ENCODE measurements at places on chromosomes 5 and 9. TPM values are rescaled to one million over a fixed set of nuclear protein-coding genes. Genes with fewer than 3 reads are reported as not detected.

- H3K4me3 ChIP-seq: no peak overlapping the region
- H3K4me1 ChIP-seq: no peaks in the 10 kb centered on the region
- no peaks in the 10 kb centered on the region for H3K27me3 ChIP-seq
- no peaks in the 10 kb centered on the region for H3K36me3 ChIP-seq
Measured at GRCh38 chr9:104895572-104895971, 32.4 kb downstream of the ABCA1 start.

Gene PIP5K1B
- 1.3 TPM for total RNA-seq

Gene MARCHF11
- not detected for total RNA-seq

GRCh38 chr5:79931409-79931808, 59.7 kb downstream of the MTX3 start:
- no peaks in the 10 kb centered on the region for H3K4me1 ChIP-seq
- no peak for DNase-seq
- no peaks in the 10 kb centered on the region for H3K36me3 ChIP-seq
- H3K27ac ChIP-seq: no peak overlapping the region
- H3K27me3 ChIP-seq: no peaks in the 10 kb centered on the region
- no peak overlapping the region for H3K4me3 ChIP-seq

DNA sequence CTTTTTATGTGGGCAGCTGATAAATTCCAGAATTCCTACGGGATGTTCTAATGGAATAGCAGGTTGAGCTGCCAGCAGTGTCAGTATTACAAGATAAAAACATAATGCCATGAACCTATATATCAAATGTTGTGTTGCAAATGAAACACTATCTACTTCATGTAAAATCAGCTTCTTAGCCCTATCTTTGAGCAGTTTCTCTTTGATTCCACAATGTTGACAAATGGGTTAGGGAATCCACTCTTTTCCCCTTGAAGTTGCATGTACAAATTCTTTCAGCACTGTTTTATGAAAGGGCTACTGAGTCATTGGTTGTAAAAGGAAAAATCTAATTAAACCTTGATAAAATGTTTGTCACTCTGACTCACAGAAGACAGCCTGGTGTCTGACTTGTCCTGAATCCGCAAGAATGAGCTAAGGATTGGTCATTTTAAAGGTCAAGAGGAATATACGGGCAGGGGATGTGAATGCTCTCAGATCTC, 950.6 kb upstream of the NUDT12 start:
- H3K36me3 ChIP-seq: no peaks in the 10 kb centered on the region
- H3K4me1 ChIP-seq: no peaks in the 10 kb centered on the region
- no peaks in the 10 kb centered on the region for H3K27me3 ChIP-seq
- H3K27ac ChIP-seq: no peak overlapping the region
- H3K4me3 ChIP-seq: no peak overlapping the region

Data from natural killer cell (primary cell).